Naive thymus-derived CD4-positive, alpha-beta T cell (primary cell): ENCODE measurements at places on chromosomes 6 and 20. TPM values are rescaled to one million over a fixed set of nuclear protein-coding genes. Genes with fewer than 3 reads are reported as not detected.

DNA sequence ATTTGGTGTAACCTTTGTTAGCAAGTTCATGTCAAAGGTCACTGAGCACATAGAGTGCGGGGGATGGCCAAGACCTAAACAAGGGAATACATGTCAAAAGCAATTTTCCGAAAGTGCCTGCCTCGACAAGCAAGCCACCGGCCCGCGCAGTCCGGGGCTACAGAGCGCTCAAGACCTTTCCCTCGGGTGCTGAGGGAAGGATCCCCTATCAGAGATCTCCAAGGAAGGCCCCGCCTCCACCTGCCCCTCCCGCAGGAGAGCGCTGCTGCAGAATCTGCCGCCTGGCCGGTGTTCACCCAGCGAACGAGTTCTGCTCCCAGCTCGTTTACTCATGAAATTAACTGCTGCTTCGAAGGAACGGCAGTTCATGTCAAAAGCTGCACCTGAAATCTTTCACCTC, 252.7 kb downstream of the BMP7 start:
- H3K27ac ChIP-seq, result no peak overlapping the region
- H3K4me1 ChIP-seq, result no peaks in the 10 kb centered on the region
- H3K36me3 ChIP-seq, result no peaks in the 10 kb centered on the region
- no peaks in the 10 kb centered on the region for H3K27me3 ChIP-seq
- no peak for DNase-seq
- no peak overlapping the region for H3K4me3 ChIP-seq

DNA sequence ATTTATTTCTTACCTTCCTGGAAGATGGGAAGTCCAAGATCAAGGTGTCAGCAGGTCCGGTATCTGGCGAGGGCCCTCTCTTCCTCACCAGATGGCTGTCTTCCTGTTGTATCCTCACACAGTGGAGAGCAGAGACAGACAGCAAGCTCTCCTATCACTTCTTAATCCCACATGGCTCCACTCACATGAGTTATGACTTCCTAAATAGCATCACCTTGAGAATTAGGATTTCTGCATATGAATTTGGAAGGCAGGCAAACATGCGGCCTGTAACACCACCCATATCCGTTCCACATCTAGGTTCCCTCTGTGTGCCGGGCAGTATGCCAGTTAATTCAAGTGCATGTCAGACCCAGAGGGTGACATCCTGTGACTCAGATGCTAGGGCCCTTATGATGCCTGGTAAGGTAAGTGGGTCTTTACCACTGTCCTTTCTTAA, 2.1 kb downstream of the RAET1E start:
- no peaks in the 10 kb centered on the region for H3K27me3 ChIP-seq
- no peak overlapping the region for H3K4me3 ChIP-seq
- H3K27ac ChIP-seq, result no peak overlapping the region
- H3K4me1 ChIP-seq, result no peaks in the 10 kb centered on the region
- H3K36me3 ChIP-seq, result no peaks in the 10 kb centered on the region
- DNase-seq, result peak; percentile 22

DNA sequence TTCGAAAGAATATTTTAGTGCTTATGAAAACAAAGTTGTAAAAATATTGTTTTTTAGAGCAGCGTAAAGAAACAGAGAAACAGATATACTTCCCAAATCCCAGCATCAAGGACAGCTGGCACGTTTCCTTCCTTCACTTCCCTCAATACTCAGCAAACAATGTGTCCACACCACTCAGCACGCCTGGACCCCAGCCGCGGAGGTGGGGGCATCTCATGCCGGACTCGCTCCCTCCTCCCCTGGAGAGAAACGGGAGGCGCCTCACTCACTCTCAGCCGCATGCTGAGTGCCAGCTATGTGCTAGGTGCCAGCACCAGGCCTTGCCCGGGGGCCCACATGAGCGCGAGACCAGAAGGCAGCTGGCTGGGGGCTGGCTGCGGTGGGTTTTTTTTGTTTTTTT, 34.7 kb downstream of the SLC2A4RG start:
- no peaks in the 10 kb centered on the region for H3K36me3 ChIP-seq
- no peaks in the 10 kb centered on the region for H3K27me3 ChIP-seq
- H3K4me1 ChIP-seq, result no peaks in the 10 kb centered on the region
- H3K4me3 ChIP-seq, result no peak overlapping the region

DNA sequence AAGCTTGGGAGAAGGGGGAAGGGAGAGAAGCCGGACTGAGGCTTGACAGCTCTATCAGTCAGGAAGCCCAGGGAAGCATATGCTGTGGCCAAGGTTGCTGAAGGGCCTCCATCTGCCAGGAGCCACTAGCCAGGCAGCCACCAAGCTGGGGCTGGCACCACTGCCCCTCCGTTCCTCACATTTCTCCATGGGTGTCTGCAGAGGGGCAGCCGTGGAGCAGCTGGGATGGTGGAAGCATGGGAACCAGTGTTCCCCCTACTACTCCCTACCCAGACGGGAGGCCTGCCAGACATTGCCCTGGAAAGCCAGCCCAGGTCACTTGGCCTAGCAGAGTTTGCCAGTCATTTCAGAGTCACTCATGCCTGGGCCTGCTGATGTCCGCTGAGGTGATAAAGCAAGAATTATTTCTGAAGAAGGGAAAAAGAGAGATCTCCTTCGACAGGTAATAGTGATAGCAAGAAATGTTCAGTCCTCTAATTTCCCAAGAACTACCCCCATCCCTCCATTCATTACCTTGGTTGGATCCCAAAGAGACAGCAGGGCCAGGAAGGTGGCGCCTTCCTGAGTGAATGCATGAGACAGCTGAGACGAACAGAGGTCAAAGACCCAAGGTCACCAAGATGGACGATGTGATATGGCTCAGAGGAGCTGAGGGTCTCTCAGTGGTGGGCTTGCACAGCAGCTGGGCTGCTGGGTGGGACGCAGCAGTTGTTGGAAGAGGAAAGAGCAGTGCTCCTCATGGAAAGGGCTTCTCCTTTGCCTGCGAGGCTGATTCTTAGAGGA, 21.9 kb downstream of the SNPH start:
- no peaks in the 10 kb centered on the region for H3K4me1 ChIP-seq
- H3K4me3 ChIP-seq, result no peak overlapping the region
- DNase-seq, result no peak
- no peaks in the 10 kb centered on the region for H3K36me3 ChIP-seq

DNA sequence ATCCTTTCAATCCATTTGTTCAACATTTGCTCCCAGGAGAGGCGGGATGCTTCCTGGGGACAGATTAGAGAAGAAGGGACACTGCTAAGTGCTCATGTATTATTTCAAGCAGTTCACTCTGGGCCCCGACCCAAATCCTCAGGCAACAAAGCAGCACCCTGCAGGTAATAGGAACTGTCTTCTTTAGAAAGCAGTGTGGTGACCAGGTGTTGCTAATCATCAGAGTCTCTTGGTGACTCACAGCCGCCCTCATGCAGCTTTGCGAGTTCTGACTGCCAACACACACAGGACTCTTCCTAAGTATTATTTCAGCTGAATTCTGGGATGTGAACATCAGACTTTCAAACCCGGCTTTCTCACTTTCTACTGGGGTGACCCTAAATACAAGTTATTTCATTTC, 356.4 kb downstream of the PRKN start:
- H3K4me3 ChIP-seq, result no peak overlapping the region
- H3K4me1 ChIP-seq, result no peaks in the 10 kb centered on the region
- no peaks in the 10 kb centered on the region for H3K36me3 ChIP-seq
- DNase-seq, result no peak

- H3K27ac ChIP-seq, result no peak overlapping the region
- H3K27me3 ChIP-seq, result no peaks in the 10 kb centered on the region
- H3K4me3 ChIP-seq, result no peak overlapping the region
- no peaks in the 10 kb centered on the region for H3K36me3 ChIP-seq
- DNase-seq, result no peak
Observed at GRCh38 chr20:16314748-16315159, 258.5 kb downstream of the KIF16B start.

DNA sequence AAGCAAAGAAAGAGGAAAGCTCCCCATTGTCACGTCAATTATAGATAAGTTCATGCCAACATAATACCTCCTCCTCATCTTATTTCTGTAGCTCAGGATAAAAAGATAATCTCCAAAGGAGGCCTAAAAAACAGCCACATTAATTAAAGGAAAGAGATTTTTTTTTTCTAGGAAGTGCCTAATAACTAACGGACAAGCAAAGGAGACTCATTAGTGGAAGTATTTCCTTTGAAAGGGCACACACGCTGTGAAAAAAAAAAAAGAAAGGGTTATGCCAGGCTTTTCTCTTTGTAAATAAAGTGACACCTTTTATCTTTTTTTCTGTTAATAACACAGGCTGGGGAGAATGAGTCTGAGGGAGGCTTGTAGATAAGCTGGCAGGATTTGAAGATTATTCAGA, 55.7 kb downstream of the PCSK2 start:
- no peaks in the 10 kb centered on the region for H3K27me3 ChIP-seq
- no peaks in the 10 kb centered on the region for H3K36me3 ChIP-seq
- H3K4me1 ChIP-seq, result no peaks in the 10 kb centered on the region
- DNase-seq, result no peak
- H3K4me3 ChIP-seq, result no peak overlapping the region

DNA sequence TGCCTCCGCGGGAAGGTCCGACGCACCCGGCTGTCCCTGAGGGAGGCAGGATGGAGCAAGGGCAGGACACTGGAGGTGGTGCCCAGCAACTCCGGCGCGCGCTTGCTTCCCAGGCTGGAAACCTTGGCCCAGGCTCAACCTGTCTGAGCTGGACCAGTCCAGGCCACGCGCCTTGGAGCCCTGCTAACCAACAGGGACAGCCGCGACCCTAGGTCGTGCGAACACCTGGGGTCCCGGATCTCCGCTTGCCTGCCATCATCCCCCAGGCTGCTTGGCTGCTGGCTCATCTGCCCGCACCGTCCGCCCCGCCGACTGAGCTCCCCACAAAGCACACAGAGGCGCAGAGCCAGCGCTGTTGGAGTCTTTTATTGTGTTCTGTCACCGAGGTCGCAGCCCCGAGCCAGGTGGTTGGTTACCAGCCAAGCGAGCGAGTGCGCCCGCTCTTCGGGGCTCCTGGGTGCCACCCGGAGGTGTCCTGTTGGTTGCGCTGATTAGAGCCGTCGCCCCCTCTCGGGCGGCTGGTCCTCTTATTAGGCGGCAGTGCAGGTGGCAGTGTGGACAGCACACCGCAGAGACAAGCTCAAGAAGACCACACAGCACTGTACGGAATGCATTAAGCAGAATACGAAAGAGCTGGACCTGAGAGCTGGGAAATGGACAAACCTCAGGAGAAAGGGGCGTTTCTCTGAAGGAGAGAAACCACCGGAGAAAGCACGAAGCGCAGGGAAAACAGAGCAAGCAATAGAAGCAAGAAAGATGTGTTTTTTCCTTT, 3.8 kb downstream of the COL12A1 start:
- no peak overlapping the region for H3K4me3 ChIP-seq
- H3K27me3 ChIP-seq, result peaks cover 4% of the 10 kb centered on the region
- DNase-seq, result no peak
- H3K36me3 ChIP-seq, result no peaks in the 10 kb centered on the region

- peak overlapping the region; percentile 39 for H3K4me3 ChIP-seq
- H3K27ac ChIP-seq, result no peak overlapping the region
- no peaks in the 10 kb centered on the region for H3K36me3 ChIP-seq
Observed at GRCh38 chr6:167094436-167094819, 28.5 kb upstream of the CCR6 start.

CYP24A1 gene
- not detected in 2 replicates for total RNA-seq

NNAT gene
- not detected in 2 replicates for total RNA-seq

LHFPL5 gene
- total RNA-seq, result not detected in 2 replicates
